ENCODE measurements at places on chromosomes 2 and 18.

- DNase-seq: peak; percentile 69
Measured at GRCh38 chr18:62625019-62625418, 90.3 kb upstream of the PHLPP1 start.

GRCh38 chr2:172927641-172928357, 147.8 kb upstream of the MAP3K20 start:
- DNase-seq: no peak

DNA sequence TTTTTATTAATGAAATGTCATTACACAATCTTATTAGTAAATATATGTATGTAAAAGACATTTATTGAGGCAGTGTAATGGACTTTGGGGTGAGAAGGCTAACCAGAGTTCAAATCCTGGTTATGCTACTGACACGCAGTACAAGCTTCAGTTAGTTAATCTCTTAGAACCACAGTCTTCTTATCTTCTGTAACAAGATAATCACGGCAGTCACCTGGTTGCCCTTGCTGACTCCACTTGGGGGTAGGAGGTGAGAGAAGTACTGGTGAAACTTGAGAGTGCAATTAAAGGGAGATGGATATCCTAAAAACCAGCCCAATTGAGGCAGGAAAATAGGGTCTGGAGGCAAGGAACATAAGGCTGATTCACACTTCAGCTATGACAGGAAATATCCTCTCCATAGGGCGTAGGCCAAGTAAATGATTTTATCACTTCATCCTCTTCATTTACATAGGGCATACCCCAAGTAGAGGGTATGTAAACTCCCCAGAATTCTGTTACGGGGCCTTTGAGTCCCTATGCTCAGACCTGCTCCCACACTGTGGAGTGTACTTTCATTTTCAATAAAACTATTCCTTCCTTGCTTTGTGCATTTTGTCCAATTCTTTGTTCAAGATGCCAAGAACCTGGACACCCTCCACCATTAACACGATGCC, 21.3 kb downstream of the SKA1 start:
- no peak for DNase-seq

DNA sequence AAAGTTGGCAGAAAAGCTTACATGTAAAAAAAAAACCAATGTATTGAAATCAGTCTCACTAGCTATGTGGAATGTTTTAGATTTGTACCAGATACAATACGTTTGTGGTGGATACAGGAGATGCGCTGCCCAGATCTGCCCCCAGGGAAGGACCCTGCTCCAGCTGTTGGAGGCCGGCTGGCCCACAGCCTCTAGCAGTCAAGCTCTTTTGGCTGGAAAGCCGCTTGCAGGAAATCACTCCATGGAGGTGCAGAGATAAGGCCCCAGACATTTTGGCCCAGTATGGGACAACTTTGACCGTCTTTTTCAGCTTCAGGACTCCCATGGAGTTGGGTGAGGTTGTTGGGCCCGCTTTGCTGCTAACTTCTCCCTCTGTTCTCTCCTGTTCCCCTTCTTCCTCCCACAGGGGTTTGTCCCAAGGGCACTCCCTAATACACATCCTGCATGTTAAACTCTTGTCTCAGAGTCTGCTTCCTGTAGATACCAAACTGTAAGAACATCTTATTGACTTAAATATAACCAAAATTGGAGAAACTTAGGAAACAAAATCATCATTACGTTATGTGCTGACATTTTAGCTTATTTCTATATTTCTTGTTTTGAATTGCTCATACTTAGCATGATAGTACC, 1.7 kb upstream of the QPCT start:
- DNase-seq: no peak

GRCh38 chr2:108534584-108535356, 500 bp downstream of the LIMS1 start:
- peak; percentile 48 for DNase-seq

Measured in kidney capillary endothelial cell (primary cell).